Upper lobe of right lung (tissue), 1 donor: ENCODE measurements at places on chromosomes 3 and 15. TPM values are rescaled to one million over a fixed set of nuclear protein-coding genes. Genes with fewer than 3 reads are reported as not detected.

Gene ZMYND10
- 2.8 TPM for total RNA-seq

- no peak for DNase-seq
Measured at GRCh38 chr15:39918688-39919385, 1.2 kb downstream of the GPR176 start.

Gene TBCCD1
- 11.3 TPM for total RNA-seq

- DNase-seq = no peak
Measured at GRCh38 chr15:57031605-57032004, 113.2 kb downstream of the TCF12 start.

GRCh38 chr15:62988701-62989100 is 53.8 kb upstream of the TPM1 start:
- no peak for DNase-seq

GRCh38 chr3:38576526-38577370 is 72.7 kb downstream of the SCN5A start:
- DNase-seq = peak; percentile 56

- no peak for DNase-seq
Measured at GRCh38 chr3:27644941-27645340, 77.2 kb downstream of the EOMES start.
